ENCODE measurements at places on chromosomes 16 and 17.

DNA sequence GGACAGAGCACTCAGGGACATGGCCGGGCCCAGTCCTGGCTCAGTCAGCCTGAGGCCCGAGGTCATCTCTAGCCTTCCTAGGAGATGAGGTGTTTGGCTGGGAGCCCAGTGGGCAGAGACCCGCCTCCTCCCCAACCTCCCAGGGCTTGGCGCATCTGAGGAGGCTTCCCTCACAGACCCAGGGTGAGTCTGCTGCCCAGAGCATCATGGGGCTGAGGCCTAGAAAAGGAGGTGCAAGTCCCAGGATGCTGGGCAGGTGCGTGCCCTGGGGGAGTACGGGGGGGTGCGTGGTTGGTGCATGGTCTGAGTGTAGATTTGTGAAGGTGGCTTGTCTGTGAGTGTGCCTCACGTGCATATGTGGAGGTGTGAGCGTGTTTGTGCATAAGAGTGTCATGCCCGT lies 4.7 kb downstream of the PDE6G start:
- DNase-seq, result peak; percentile 90

- no peak for DNase-seq
These were observed 173.0 kb upstream of the TOM1L1 start for GRCh38 chr17:54727624-54728023.

GRCh38 chr17:57724026-57724728 lies 20.9 kb downstream of the CCDC182 start:
- no peak for DNase-seq

GRCh38 chr17:13601322-13601775 lies 380 bp downstream of the HS3ST3A1 start:
- peak; percentile 68 for DNase-seq

- peak; percentile 30 for DNase-seq
These were observed 334 bp downstream of the GH1 start for GRCh38 chr17:63918305-63918704.

- DNase-seq, result peak; percentile 54
These were observed 94.1 kb downstream of the OMG start for GRCh38 chr17:31202968-31203367.

- DNase-seq, result no peak
These were observed 27.1 kb downstream of the GSE1 start for GRCh38 chr16:85640254-85640558.

GRCh38 chr17:21389394-21389793 lies 13.2 kb downstream of the KCNJ12 start:
- no peak for DNase-seq

DNA sequence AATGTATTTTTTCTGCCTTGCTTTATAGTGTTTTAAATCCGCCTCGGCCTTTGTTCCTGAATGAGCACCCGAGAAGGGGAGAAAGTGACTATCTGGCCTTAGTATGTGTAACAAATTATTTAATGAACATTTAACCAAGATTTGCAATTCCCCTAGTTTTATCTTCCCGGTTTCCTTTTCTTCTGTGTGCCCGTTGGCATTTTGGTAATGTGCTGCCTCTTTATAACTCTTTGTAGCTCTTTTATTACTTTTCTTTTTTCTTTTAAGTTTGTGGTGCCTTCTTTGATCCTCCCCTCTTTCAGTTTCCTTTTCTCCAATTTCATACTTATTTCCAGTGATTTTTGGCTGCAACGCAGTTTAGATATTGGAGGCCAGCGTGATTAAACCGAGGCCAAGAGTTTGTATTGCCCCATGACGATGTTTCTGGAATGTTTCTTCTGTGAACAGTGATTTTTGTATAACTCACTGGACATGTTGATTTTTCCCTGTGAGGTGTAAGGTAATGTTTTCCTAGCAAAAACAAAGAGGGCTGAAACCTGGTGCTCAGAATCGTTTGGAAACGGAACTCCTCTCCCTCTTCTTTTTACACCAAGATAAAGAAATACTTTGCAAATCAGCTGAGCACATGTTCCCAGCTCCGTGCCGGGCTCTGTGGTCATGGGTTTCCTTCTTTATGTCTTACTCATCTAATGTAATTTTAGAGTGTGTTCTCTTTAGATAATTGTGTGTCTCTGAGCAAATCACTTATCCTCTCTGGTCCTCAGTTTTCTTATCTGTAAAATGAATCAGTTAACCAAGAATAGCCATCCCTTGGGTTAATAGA lies 344.3 kb downstream of the WWOX start:
- DNase-seq, result peak; percentile 0

DNA sequence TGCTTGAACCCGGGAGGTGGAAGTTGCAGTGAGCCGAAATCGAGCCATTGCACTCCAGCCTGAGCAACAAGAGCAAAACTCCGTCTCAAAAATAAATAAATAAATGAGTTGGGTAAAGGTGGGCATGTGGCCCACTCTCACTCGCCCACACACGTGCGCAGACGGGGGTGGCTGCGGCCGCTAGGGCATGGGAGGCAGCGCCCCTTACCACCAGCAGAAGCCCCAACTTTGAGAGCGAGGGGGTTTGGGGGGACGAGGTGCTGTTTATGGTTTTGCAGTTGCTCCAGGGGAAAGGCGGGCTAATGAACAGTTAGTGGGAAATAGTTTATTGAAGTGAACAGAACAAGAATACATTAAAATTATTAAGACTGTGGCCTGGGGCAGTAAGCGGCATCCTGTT lies 14.9 kb upstream of the RBFOX3 start:
- no peak for DNase-seq

DNA sequence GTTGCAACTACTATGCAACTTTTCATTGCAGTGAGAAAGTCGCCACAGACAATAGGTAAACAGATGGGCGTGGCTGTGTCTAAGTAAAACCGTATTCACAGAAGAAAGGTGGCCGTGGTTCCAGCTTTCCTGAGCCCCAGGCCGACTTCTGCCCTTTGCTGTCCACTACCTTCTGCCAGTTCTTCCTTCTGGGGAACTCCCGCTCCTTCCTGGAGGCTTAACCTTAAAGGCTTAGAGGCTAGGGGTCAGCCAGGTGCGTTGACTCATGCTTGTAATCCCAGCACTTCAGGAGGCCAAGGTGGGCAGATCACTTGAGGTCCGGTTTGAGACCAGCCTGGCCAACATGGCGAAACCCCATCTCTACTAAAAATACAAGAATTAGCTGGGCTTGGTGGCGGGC lies 2.1 kb upstream of the SEPTIN12 start:
- no peak for DNase-seq

All from GM23248 (cell line).